Kidney (tissue), 22 donors: ENCODE measurements at places on chromosomes 3 and 15. TPM values are rescaled to one million over a fixed set of nuclear protein-coding genes. Genes with fewer than 3 reads are reported as not detected.

GRCh38 chr3:23964537-23965235, 19.6 kb downstream of the NR1D2 start:
- no peak for DNase-seq

GRCh38 chr3:121834157-121834670, 646 bp downstream of the IQCB1 start:
- no peak for DNase-seq

GRCh38 chr15:47514200-47514652, 203.1 kb upstream of the SEMA6D start:
- DNase-seq, result no peak

The GPR156 gene
- total RNA-seq, result 0.50 TPM

DNA sequence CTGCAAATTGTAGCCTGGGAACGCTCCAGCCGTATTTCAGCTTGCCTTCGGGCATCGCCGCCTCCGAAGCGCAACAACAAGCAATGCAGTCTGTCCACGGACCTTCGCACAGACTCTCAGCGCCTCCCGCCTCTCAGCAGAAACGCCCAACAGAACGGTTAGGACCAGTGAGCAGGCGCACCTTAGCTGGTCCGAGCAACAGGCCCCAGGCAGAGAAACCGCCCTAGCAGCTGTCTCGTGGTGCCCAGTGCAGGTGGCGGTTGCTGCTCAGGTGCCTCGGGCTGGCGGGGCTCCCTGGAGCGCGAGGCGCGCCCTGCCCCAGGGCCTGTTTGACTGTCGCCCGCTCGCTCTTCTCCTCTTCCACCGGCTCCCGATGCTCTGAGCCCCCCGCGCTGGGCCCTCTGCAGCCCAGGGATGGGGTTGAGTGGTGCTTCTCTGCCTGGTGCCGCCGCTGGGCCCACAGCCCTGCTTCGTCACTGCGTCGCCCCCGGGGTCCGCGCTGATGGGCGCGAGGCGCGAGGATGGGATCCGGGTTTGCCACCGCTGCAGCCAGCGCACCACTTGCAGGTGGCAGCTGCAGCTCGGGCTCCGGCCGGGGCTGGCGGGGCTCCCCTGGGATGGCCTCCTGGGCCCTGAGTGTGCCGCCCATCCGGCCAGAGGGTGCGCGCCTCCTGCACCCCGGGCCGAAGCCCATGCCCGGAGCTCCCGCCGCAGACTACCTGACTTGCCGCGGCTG, 268.4 kb upstream of the FRG2C start:
- peak; percentile 20 for DNase-seq

The ITIH1 gene
- 0.22 TPM for total RNA-seq

The TMEM207 gene
- not detected for total RNA-seq

GRCh38 chr15:41971895-41972252, 483 bp downstream of the EHD4 start:
- DNase-seq, result peak; percentile 71

GRCh38 chr3:11619461-11619860, 24.3 kb downstream of the VGLL4 start:
- DNase-seq, result no peak

DNA sequence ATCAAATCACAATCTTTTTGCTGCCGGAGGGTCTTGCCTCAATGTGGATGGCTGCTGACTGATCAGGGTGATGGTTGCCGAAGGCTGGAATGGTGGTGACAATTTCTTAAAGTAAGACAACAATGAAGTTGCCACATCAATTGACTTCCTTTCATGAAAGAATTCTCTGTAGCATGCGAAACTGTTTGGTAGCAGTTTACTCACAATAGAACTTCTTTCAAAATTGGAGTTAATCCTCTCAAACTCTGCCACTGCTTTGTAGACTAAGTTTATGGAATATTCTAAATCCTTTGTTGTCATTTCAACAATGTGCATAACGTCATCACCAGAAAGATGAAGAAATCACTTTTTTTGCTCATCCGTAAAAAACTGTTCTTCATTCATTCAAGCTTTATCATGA, 65.8 kb downstream of the B3GNT5 start:
- no peak for DNase-seq

The PPP1R14D gene
- total RNA-seq, result not detected

The PLAAT1 gene
- total RNA-seq, result 0.72 TPM

The SLC22A14 gene
- total RNA-seq, result 0.19 TPM

The ZNF80 gene
- 0.28 TPM for total RNA-seq

The SPINT1 gene
- 114 TPM for total RNA-seq

- no peak for DNase-seq
These were observed 319.4 kb upstream of the POU1F1 start for GRCh38 chr3:87595798-87596197.
